ENCODE measurements at places on chromosomes 1 and 21.

- H3K27me3 ChIP-seq: no peaks in the 10 kb centered on the region
- no peak overlapping the region for H3K4me3 ChIP-seq
- DNase-seq: peak; percentile 42
- H3K36me3 ChIP-seq: no peaks in the 10 kb centered on the region
- no peak overlapping the region for H3K27ac ChIP-seq
- peaks cover 1% of the 10 kb centered on the region for H3K4me1 ChIP-seq
Measured at GRCh38 chr1:11594222-11594621, 60.0 kb downstream of the FBXO2 start.

- no peak overlapping the region for H3K27ac ChIP-seq
- no peak for DNase-seq
- H3K27me3 ChIP-seq: no peaks in the 10 kb centered on the region
- peaks cover 11% of the 10 kb centered on the region for H3K4me1 ChIP-seq
Measured at GRCh38 chr1:156165083-156165482, 11.7 kb downstream of the SEMA4A start.

DNA sequence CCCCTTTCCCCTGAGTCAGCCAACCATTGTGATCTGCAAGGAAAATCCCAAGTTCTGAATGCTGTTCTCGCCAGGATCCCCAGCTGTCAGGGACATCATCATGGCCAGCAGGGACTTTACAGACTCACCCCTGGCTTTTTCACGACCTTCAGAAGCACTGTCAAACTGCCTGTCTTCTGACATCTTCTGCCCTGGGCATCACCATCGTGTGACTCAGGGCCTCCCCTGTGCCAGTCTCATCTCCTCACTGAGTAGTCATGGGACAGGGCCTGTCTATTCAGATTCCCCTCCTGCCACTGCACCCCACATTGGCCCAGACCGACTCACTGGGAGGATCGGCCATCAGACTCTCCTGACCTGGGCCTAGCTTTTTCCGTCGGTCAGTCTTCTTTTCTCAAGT lies 72.5 kb upstream of the VAMP3 start:
- no peak overlapping the region for H3K27ac ChIP-seq
- no peak overlapping the region for H3K4me3 ChIP-seq
- H3K36me3 ChIP-seq: no peaks in the 10 kb centered on the region
- DNase-seq: no peak

DNA sequence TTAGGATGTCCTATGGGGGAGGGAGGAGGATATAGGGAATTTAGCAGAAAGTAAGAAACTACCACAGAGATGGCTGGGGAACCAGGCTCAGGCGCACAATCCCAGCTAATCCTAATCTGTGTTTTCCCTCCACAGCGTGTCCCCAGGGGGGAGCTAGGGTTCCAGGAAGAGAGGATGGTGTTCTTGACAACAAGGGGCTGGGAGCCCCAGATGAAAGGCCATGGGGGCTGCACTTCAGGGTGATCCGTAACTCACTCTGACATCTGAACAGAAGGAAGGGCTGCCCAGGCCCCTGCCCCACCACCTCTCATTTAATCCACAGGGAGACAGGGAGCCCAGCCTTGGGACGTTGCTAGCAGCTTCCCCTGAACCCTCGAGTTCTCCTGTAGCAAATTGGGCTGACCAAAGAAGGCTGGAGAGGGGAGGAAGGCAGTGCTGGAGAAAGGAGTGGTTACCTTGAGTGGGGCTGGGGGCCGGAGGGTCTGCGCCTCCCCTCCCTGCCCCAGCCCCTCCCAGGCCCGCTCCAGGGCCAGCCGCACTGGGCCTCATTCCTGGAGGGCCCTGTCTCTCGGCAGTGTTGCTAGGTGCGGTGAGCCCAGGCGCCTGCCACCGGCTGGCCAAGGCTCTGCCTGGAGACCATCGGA lies 131.7 kb downstream of the TMEM53 start:
- peaks cover 2% of the 10 kb centered on the region for H3K27me3 ChIP-seq
- H3K36me3 ChIP-seq: peaks cover 33% of the 10 kb centered on the region
- H3K27ac ChIP-seq: no peak overlapping the region
- no peak overlapping the region for H3K4me3 ChIP-seq

DNA sequence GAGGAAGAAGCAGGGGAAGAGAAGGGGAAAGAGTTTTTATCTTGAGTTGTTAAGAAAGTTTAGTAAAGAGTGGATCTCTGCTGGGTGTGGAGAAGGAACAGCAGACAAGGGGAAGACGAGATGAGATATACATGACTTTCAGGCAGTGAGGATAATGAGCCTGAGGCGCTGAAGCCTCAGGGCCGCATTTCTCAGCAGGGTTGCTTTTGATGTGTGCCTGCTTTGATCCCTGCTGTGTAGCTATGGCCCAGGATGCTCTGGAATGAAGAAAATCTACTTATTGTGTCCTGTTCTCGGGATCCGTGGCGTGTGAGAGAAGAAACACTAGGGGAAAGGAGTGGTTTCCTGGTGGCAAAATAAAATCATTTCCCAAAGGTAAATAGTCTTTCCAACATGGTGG lies 15.1 kb upstream of the RPE65 start:
- H3K27ac ChIP-seq: no peak overlapping the region
- H3K27me3 ChIP-seq: peaks cover 2% of the 10 kb centered on the region
- no peak overlapping the region for H3K4me3 ChIP-seq
- peaks cover 4% of the 10 kb centered on the region for H3K4me1 ChIP-seq
- no peak for DNase-seq
- no peaks in the 10 kb centered on the region for H3K36me3 ChIP-seq

DNA sequence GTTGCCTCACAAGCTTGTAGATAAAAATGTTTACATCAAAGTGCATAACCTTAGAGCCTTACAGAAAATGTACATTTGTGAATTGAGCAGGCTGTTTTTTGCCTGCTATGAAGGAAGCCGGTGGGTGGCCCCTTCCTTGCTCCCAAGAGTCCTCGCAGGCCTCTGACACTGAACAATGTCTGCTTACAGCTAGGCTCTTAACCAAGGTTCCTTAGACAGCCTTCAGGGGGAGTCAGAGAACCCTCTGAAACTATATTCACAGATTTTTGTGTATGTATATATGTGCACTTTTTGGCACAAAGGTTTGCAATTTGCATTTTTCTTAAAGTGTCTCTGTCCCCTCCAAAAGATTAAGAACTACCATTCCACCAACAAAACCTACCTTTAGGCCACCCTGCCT lies 282.6 kb downstream of the BARHL2 start:
- no peak overlapping the region for H3K4me3 ChIP-seq
- no peaks in the 10 kb centered on the region for H3K4me1 ChIP-seq
- no peak overlapping the region for H3K27ac ChIP-seq
- no peaks in the 10 kb centered on the region for H3K36me3 ChIP-seq
- no peaks in the 10 kb centered on the region for H3K27me3 ChIP-seq

- H3K4me1 ChIP-seq: peaks cover 1% of the 10 kb centered on the region
- DNase-seq: no peak
- no peaks in the 10 kb centered on the region for H3K27me3 ChIP-seq
- H3K36me3 ChIP-seq: no peaks in the 10 kb centered on the region
- no peak overlapping the region for H3K27ac ChIP-seq
Measured at GRCh38 chr21:29155118-29155932, 24.9 kb downstream of the MAP3K7CL start.

- peak overlapping the region; percentile 77 for H3K4me3 ChIP-seq
- peaks cover 6% of the 10 kb centered on the region for H3K4me1 ChIP-seq
- H3K27me3 ChIP-seq: peaks cover 57% of the 10 kb centered on the region
- H3K36me3 ChIP-seq: no peaks in the 10 kb centered on the region
- DNase-seq: no peak
- H3K27ac ChIP-seq: no peak overlapping the region
Measured at GRCh38 chr1:156625436-156626078, 6.3 kb downstream of the HAPLN2 start.

GRCh38 chr1:200095057-200095577 lies 67.6 kb downstream of the NR5A2 start:
- H3K27ac ChIP-seq: no peak overlapping the region
- H3K36me3 ChIP-seq: no peaks in the 10 kb centered on the region
- no peak for DNase-seq
- H3K27me3 ChIP-seq: no peaks in the 10 kb centered on the region

- no peak within 1 kb of the TSS for H3K4me3 ChIP-seq
- no peaks in the 10 kb centered on the region for H3K27me3 ChIP-seq
- no peak for DNase-seq
- no peaks in the 10 kb centered on the region for H3K36me3 ChIP-seq
- H3K27ac ChIP-seq: no peak within 1 kb of the TSS
Measured at GRCh38 chr1:89198491-89199072, at the start of gene GBP4. Gene GBP4 (minus strand): TSS chr1:89198942. CDS start chr1:89198834, 108 bp downstream.

DNA sequence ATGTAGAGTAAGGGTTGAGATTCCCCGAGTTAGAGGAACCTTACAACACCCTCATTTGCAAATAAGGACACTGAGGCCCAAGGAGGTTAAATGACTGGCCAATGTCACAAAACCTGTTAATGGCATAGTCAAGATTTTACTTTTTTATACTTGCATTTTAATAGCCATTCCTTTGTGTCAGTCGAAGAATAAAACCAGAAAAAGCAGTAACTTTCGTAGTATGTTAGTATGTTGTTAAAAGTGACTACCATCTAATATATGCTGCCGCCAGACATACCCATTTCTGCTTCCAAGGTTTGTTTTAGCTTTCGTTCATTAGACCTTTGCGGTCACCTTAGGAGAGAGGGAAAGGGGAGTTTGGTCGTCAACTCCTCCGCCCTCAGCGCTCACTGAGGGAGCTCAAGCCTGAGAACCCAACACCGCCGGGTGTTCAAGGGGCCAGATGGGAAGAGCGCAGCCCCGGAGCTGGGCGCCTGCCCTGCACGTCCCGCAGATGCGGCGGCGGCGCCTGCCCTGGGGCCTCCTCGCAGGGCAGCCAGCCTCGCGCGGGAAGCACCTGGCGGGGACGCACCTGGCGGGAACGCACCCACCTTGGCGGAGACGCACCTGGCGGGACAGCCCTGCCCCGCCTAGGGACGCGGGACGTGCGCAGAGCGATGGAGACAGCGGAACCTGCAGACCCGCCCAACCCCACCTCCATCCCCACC lies 466 bp downstream of the VPS26C start:
- peaks cover 1% of the 10 kb centered on the region for H3K4me1 ChIP-seq
- peak overlapping the region; percentile 99 for H3K27ac ChIP-seq
- H3K27me3 ChIP-seq: no peaks in the 10 kb centered on the region

GRCh38 chr1:165686121-165686970 lies 12.0 kb downstream of the ALDH9A1 start:
- H3K36me3 ChIP-seq: peaks cover 75% of the 10 kb centered on the region
- H3K4me1 ChIP-seq: no peaks in the 10 kb centered on the region
- DNase-seq: no peak
- no peak overlapping the region for H3K27ac ChIP-seq

DNA sequence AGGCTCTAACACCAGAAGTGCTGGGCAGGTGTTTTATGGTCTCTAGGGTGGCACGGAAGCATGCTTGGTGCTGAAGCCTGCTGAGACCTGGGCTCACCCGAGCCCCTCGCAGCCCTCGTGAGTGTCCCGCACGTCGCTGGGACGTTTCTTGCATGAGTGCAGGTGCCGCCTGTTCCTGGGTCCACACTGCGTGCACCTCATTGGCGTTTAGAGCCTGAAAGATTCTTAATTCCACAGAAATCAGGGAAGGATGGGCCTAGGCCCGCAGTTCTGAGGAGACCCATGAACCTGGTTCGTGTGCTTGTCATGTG lies 43.8 kb upstream of the DIP2A start:
- peaks cover 24% of the 10 kb centered on the region for H3K36me3 ChIP-seq
- H3K4me1 ChIP-seq: peaks cover 1% of the 10 kb centered on the region
- no peaks in the 10 kb centered on the region for H3K27me3 ChIP-seq
- H3K4me3 ChIP-seq: no peak overlapping the region
- DNase-seq: no peak
- H3K27ac ChIP-seq: no peak overlapping the region

- peaks cover 15% of the 10 kb centered on the region for H3K36me3 ChIP-seq
- H3K27ac ChIP-seq: no peak overlapping the region
- H3K4me1 ChIP-seq: peaks cover 3% of the 10 kb centered on the region
- H3K4me3 ChIP-seq: no peak overlapping the region
- H3K27me3 ChIP-seq: no peaks in the 10 kb centered on the region
- no peak for DNase-seq
Measured at GRCh38 chr1:22529901-22530621, 33.2 kb upstream of the EPHA8 start.

DNA sequence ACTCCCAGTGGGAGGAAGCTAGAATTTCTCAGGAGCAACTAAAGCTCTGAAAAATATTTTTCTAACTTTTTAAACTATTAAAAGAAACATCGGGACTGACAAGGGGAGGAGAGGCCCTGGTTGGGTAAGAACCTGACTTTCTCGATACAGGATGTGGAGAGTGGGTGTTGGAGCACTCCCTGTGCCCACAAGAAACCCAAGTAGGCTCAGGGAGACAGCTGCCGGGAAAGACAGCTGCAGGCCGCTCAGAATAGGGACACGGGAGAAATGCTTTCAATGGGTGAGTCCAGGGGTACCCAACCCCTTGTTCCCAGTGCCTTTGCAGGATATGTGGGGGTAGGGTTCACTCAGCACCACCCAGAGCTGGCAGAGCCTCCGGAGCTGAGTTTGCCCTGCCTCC lies 43.6 kb downstream of the PLEKHA6 start:
- H3K4me3 ChIP-seq: no peak overlapping the region
- peaks cover 4% of the 10 kb centered on the region for H3K4me1 ChIP-seq
- no peaks in the 10 kb centered on the region for H3K27me3 ChIP-seq
- H3K36me3 ChIP-seq: no peaks in the 10 kb centered on the region
- no peak for DNase-seq
- H3K27ac ChIP-seq: no peak overlapping the region

GRCh38 chr1:180137776-180138175 lies 16.9 kb upstream of the QSOX1 start:
- no peak overlapping the region for H3K27ac ChIP-seq
- H3K27me3 ChIP-seq: peaks cover 4% of the 10 kb centered on the region
- DNase-seq: no peak
- no peak overlapping the region for H3K4me3 ChIP-seq

GRCh38 chr1:176187001-176187400 lies 20.1 kb downstream of the COP1 start:
- DNase-seq: no peak
- no peak overlapping the region for H3K4me3 ChIP-seq
- H3K4me1 ChIP-seq: no peaks in the 10 kb centered on the region
- no peak overlapping the region for H3K27ac ChIP-seq

- H3K27me3 ChIP-seq: no peaks in the 10 kb centered on the region
- no peak overlapping the region for H3K4me3 ChIP-seq
- no peaks in the 10 kb centered on the region for H3K36me3 ChIP-seq
- H3K27ac ChIP-seq: no peak overlapping the region
- no peaks in the 10 kb centered on the region for H3K4me1 ChIP-seq
Measured at GRCh38 chr1:33055210-33056008, 18.7 kb upstream of the AK2 start.

DNA sequence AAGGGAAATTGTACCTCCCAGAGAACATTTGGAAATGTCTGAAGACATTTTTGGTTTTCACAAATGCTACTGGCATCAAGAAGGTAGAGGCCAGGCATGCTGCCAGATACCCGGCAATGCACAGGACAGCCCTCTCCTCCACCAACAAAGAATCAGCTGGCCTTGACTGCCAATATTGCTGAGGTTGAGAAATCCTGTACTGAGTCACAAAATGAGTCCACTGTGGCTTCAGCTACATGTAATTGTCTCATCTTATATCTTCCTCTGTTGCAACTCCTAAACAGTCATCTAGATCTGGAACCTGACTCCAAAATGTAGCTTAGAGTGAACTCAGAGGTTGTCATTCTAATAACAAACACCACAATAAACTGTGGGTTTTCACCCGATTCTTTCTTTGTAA lies 327.5 kb upstream of the POGK start:
- H3K27me3 ChIP-seq: no peaks in the 10 kb centered on the region
- H3K4me1 ChIP-seq: no peaks in the 10 kb centered on the region
- H3K36me3 ChIP-seq: no peaks in the 10 kb centered on the region
- H3K27ac ChIP-seq: no peak overlapping the region
- DNase-seq: no peak
- H3K4me3 ChIP-seq: no peak overlapping the region

Measured in neuronal stem cell (in vitro differentiated cells).